ENCODE measurements at places on chromosomes 4 and X.

DNA sequence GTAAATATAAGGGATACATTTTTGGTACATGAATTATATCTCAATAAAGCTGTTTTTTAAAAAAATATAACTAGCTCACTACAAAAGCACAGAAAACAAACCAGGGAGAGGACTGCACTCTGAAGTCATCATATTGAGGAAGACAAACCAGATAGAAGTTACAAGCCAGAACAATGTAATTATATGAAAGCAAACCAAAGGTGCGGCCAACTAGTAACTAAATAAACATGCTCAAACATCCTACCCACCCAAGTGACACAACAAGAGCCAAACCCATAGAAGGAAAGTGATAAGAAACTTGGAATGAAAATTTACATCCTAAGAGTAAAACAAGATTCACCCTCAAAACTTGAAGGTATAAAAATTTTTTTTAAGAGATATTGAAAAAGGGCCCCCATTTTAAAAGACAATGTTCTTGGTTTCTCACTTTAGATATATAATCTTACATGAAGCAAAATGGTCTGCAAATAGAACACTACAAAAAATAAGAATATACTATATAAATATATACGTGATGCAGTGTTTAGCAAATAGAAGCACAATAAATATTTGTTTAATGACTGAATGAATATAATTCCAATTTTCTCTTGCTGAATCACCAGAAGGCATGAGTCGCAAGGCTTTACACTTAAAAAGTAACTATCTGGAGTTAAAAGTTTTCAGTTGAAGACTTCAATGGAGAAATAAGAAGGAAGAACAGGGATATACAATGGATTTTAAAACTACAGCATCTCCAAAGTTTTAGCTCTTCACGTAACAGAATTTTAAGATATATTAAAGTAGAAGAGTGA, 4.0 kb upstream of the SH3D19 start:
- DNase-seq = no peak

DNA sequence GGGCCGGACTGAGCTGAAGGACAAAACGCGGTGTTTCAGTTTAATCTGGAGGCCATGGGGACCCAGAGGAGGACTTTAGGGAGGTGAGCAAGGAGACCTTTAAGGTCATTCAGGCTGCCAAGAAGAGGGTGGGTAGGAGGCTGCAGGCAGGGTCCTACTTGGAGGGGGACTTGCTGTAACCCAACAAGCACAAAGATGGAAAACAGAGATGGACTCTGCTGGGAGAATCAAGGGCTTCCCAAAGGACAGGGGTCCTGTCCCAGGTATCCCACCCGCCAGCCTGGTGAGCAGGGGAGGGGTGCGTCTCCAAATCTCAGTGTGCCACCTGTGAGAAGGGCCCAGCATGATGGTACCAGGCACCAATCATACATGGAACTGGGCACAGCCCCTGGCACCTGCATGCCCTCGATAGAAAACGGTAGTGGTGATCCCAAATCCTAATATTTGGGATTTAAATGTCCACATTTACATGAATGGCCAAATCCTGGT, 3.9 kb upstream of the HAUS3 start:
- DNase-seq = peak; percentile 44

- no peak for DNase-seq
Measured at GRCh38 chr4:69032847-69033638, 63.2 kb upstream of the UGT2B7 start.

GRCh38 chrX:109886122-109886761, 116.7 kb upstream of the TMEM164 start:
- DNase-seq = peak; percentile 55

GRCh38 chrX:39487166-39487968, 610.4 kb downstream of the BCOR start:
- no peak for DNase-seq

DNA sequence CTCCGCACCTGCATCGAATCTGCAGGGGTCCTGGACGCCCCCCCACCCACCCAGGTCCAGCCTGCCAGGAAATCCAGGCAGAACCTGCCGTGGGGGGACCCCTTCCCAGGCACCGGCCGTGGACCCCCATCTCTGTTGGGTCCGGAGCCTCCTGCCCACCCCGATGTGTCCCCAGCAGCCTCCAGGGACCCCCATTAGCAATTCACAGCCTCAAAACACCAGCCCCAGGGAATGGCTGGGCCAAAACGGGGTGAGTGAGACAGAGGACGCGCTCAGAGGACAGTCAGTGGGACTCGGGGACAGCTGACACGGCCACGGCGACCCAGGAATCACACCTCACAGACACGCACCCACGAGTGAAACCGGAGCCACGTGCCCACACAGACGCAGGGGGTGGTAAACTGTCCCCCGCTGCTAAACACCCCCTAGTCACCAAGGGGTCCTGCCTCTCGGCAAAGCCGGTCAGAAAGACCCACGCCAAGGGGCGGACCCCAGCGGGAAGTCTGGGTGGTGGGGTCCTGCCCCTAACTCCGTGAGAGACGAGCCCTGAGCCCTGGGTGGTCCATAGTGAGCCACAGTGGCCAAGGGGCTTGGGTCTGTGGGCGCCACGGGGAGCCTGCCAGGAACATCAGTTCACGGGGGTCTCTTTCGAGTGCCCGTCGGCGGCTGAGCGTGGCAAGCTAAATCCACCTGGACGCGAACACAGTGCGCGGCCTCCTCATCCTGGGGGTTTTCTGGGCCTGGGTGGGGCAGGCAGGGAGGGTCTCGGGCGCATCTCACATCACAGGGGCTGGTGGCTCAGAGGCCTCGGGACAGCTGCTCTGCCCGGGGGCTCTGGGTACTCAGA, 126.5 kb upstream of the NKX1-1 start:
- DNase-seq = no peak

DNA sequence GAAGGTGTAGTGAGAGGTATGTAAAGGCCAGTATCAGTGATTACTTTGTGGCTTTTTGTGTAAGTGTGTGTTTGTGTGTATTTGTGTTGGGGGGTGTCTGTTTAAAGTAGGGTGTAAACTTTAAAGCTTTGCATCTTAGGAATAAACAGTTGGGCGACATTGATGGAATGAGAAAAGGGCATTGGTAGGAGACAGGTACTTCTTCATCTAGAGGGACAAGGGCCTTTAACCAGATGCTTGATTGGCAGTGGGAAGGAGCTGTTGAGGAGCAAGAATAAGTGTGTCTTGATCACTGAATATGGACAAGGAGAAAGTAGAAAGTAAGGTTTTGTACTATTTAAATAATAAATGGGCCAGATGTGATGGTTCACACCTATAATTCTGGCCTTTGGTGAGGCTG, 48.8 kb downstream of the RAPGEF2 start:
- DNase-seq = no peak

GRCh38 chr4:12875640-12876243, 608.4 kb downstream of the RAB28 start:
- no peak for DNase-seq

- DNase-seq = no peak
Measured at GRCh38 chr4:57061395-57061794, 48.8 kb downstream of the IGFBP7 start.

Measured in osteoblast (primary cell).